ENCODE measurements at places on chromosomes 2 and 18.
A peak's percentile ranks its signal among the peaks of the same experiment; 100 is the strongest.

- DNase-seq: no peak
Observed at GRCh38 chr2:108293850-108294249, 5.2 kb downstream of the SULT1C2 start.

DNA sequence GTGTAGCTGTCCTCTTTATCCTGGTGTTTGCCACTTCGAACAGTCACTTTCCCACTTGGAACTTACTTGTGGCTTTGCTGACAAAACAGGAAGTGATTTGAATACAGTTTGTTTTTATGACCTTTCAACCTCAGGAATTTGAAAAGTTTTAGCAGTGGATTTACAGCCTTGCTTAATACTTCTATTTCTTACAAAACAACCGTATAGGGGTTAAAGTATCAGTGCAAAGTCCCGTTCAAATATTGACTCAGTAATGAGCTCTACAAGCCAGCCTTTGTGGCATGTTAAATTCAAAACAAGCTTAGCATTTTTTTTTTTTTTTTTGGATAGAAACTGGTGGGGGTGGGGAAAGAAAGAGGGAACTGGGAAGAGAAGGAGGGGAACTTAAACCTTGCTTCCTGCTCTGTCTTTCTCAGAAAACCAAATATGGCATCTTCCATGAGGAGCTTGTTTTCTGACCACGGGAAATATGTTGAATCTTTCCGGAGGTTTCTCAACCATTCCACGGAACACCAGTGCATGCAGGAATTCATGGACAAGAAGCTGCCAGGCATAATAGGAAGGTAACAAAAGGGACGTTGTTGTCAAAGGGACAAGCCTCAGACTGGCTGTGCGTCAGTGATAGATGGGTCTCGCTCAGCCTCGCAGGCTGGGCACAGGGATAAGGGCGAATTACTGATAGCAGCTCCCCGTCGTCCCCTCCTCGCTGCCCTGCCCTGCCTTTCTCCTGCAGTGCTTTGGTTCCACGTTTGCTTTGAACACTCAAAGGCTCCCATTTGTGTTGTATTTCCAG lies at the start of gene HNMT:
HNMT (plus strand) TSS at position 408 of the 793 bp plus-strand sequence; CDS start at position 427, 19 bp downstream.
- peak; percentile 72 for DNase-seq

GRCh38 chr2:184302506-184302905 lies 295.8 kb upstream of the ZNF804A start:
- no peak for DNase-seq

GRCh38 chr2:241061275-241061674 lies 40.8 kb downstream of the MTERF4 start:
- DNase-seq: no peak

DNA sequence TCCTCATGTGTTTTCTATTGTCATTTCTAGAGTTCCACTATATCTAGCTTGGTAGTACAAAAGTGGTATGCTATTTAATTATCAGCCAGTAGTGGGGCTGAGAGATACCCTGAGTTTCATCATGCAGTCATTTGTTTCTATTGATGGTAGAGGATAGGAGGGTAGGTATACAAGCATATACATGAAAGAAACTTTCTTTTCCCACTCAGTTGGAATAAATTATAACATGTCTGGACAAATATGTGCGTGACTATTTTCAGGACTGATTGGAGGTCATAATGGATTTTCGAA lies 633.2 kb downstream of the NRXN1 start:
- no peak for DNase-seq

DNA sequence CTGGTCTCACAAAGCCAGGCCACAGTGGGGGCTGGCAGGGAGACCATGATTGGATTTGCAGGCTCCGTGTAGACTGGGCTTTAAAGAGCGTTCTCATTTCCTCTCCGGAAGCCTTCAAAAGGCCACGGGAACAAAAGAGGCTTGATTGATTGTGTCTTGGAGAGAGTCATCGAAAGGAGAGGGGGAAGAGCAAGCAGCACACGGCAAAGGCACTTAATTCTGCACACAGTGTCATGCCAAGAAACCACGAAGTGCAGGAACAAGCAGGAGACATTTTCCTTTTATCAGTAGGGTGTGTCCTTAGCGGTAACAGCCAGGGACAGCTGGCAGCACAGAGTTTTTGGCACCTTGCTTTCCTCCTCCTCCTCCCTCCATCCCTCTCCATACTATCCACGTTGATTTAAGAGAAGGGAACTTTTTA lies 47.7 kb downstream of the GLI2 start:
- DNase-seq: no peak

- DNase-seq: no peak
Observed at GRCh38 chr2:40558761-40559160, 106.9 kb upstream of the SLC8A1 start.

- peak; percentile 75 for DNase-seq
Observed at GRCh38 chr2:201158111-201158929, 24.6 kb upstream of the CASP10 start.

- no peak for DNase-seq
Observed at GRCh38 chr2:42495234-42495581, 1.4 kb upstream of the KCNG3 start.

- peak; percentile 51 for DNase-seq
Observed at GRCh38 chr18:36628435-36629137, 200.2 kb downstream of the TPGS2 start.

DNA sequence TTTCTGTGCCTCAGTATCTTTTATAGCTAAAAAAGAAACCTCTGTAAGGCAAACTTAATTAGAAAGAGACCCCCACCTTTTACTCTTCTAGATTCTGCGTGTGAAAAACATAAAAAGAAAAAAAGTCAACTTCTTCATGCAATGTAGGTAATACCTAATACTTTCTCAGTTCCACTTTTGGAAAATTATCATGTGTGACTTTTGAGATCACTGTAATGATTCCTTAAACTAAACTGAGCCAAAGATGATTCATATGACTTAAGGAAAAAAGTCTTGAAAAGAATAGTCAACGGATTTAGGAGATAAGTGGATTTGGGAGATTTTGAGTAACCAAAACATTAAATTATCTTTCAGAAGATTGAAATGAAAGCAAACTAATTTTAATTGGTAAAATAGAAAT lies 48.9 kb downstream of the PLEKHA3 start:
- DNase-seq: no peak

DNA sequence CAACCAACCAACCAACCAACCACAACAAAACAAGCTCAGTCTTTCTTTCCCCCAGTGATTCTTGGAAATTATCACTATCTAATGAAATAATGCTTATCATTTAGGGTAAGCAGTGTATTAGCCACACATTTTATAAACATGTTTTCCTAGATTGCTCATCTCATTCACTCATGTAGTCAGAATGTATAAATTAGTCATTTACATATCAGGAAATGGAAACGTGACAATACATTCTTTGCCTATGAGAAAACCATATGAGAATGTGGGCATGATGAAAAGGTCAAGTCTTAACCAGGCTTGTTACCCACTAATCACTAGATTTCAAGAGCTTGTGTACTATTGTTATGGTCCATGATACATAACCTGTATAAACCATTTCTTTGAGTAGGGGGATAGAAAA lies 1583.4 kb upstream of the PIK3C3 start:
- DNase-seq: peak; percentile 74

DNA sequence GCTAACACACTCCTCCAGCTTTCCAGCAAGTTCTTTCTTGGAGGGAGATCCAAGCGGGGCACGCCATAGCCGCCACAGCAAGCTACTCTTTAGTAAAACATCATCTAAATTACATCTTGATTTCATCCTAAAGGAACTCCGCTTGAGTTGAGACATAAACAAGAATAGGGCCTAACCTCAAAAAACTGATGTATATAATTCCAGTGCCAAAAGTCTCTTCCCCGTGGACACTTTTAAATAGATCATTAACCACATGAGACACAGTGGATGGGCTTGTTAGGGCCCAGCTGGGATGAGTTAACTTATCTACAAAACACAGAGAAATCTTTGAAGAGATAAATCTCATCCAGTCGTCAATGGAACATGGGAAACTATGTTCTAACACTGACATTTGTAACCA lies 20.8 kb upstream of the MLPH start:
- DNase-seq: peak; percentile 70

- DNase-seq: peak; percentile 31
Observed at GRCh38 chr2:86790676-86791572, at the start of gene CD8A. Gene CD8A, minus strand, starts transcription at chr2:86790913. Its CDS starts 88 bp downstream, at chr2:86790825.

DNA sequence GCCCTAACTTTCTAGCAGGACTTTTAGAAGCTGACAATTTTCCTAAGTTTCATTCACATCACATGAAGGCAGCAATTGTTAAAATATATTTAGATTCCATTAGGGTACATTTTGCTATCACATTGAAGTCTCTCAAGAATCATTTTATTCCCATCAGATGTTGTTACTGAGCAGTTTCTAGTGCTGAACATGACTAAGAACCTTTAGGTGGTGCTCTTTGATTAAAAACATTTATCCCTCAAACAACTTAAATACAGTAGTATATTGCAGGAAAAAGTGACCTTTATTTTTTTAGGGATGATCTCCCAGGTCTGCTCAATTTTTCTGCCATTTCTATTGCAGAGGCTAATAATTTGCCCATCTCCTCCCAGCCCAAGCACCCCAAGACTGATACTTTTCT lies 22.9 kb upstream of the NARS1 start:
- no peak for DNase-seq

- DNase-seq: no peak
Observed at GRCh38 chr2:217539126-217539525, 463.7 kb downstream of the TNS1 start.

GRCh38 chr2:167844714-167845530 lies 402.5 kb downstream of the STK39 start:
- peak; percentile 46 for DNase-seq

DNA sequence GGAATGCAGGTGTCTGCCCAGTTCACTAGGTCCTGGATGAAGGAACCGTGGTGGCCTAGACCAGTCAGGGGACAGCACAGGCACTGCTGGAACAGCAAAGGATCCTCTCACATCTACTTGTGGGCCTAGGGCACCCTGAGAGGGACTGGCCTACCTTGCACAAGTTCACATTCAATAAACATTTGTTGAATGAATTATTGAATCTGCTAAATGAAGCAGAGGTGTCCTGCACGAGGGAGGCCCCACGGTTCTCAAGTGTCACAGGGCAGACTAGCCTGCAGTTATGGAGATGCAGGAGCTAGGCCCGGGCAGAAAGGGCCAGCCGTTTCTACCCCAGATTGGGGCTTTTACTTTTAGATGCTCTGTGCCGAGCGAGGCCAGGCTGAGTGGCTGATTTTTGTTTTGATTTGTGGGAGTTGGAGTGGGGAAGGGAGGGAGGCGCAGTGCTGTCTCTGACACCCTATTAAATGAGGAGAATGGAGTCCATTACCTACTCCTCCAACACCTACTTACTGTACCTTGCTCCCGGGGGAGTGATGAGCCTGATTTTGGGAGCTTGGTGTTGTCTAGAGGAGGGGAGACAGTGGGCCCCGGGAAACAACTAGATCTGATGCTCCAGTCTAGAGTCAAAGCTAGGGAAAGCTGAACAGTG lies 18.4 kb downstream of the SH2D6 start:
- DNase-seq: no peak

- DNase-seq: no peak
Observed at GRCh38 chr2:38068234-38068633, 7.7 kb downstream of the CYP1B1 start.

DNA sequence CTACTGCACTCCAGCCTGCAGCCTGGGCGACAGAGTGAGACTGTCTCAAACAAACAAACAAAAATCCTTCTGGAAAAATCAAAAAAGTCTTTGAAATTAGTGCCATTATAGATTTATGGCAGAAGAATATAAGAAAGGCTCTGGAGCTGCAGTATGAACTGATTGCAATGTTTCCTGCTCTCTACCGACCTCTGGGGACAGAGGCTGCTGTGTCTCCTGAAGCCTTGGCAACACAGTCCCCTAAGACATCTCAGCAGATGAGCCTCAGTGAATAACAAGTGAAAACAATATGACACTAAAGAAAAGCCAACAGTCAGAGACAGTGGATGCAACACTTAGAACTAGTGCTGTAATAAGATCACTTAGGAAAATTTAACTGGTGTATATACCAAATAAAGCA lies 494.9 kb upstream of the LRATD1 start:
- peak; percentile 5 for DNase-seq

DNA sequence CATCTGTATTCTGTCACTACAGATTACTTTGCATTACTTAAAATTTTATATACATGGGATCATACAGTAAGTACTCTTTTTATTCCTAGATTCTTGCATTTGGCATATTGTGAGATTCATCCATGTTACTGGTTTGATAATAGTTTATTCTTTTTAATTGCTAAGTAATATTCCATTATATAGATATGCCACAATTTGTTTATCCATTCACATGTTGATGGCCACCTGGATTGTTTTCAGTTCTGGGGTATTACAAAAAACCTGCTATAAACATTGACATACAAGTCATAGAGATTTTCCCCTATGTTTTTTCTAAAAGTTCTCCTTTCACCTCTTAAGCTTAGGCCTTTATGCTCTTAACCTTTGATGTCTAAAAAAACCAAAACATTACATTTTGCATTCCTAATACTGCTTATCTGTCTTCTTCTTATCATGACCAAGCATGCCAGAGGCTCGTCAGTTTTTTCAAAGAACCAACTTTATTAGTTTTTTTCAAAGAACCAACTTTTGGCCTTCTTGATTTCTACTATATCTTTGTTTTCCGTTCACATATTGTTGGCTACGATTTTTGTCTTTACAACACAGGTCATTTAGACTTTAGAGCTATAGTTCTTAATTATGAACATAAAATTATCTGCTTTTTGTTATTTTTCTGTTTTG lies 86.9 kb downstream of the ATAD2B start:
- no peak for DNase-seq

DNA sequence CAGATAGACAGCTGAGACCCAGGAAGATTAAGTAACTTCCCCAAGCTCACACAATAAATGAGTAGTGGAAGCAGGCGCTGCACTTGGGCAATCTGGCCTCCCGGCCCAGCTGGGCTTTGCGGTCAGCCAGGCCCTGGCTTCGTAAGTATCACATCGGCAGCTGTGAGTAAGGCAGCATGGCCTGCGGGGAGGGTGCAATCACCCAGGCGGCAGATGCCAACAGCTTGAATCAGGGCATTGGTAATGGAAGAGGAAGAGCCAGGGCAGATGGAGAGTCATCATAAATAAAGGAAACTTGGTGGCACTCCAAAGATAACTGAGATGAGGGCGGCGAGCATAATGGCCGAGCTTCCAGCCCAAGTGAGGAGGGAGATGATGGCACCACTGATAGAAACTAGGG lies 217.9 kb upstream of the PID1 start:
- peak; percentile 15 for DNase-seq

DNA sequence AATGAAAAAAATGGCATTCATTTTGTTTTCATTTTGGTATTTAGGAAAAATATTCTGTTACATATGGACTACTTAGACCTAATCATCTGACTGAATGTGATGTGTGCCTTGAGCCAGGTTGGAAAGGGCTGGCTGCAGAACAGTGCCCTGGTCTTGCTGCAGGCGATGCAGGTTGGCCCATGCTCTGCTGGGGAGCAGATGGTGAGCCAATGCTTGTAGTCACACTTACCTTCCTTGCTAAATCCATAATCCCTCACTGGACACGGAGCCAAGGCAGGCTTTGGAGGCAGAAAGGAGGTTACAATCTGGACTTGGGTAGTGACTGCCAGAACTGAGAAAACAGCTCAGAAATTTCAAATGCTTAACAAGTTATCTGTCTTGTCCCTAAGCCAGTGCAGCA lies 228.7 kb downstream of the ARHGAP15 start:
- DNase-seq: no peak

Measured in kidney tubule cell (primary cell).